HuH-7.5 (cell line): ENCODE measurements at places on chromosomes 3 and 15.

GRCh38 chr3:106421909-106422308 is 553.1 kb upstream of the CBLB start:
- no peak for DNase-seq

GRCh38 chr15:88382482-88382983 is 84.7 kb downstream of the MRPL46 start:
- DNase-seq = no peak

- no peak for DNase-seq
These were observed 69.5 kb downstream of the KLF15 start for GRCh38 chr3:126287536-126288241.

DNA sequence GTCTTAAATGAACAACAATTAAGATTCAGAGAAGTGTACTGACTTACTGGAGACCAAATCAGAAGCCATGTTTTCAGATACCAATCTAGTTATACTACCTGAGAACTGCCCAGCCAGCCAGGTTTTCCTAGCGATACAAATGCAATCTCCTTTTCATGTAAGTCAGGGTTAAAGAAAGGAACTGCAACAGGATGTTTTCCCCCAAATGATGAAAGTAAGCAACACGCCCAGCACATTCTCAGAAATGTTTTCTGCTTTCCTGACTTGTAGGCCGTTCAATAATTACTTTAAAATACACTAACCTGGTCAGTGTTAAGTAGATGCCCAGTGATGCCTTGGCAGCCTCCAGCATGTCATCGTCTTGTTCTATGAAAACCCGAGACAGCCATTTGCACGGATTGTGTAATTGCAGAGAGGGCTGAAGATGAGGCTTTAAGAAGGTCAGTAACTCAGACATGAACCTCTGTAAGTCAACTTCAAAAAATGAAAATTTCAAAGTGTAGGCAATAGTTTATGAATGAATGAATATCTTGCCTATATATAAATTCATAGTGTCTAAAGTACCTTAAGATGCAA is 30.3 kb downstream of the LINS1 start:
- DNase-seq = no peak

DNA sequence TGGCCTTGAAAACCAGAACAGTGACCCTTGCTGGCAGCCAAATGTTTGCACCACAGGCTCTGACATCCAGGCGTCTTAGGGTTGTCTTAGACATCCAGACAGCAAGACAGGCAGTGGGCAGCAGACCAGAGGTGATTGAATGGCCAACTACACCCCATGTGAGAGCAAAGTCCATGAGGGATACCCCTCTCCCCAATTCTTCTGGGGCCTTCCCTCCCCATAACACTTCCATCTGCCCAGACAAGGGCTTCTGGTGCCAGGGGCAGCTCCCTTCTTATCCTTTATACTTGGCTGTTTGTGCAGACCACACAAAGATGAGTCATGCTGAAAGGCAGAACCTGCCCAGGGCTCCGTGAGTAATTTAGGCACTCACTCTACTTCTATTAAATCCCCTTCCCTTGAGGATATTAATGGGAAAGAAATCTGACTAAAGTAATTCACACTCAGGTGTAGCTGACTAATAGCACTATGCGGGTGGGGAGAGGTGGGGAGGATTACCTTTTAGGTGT is 257.9 kb downstream of the UACA start:
- no peak for DNase-seq

- no peak for DNase-seq
These were observed 80.8 kb downstream of the GSK3B start for GRCh38 chr3:120013481-120013880.

GRCh38 chr15:40891810-40892446 is 2.3 kb upstream of the VPS18 start:
- no peak for DNase-seq

DNA sequence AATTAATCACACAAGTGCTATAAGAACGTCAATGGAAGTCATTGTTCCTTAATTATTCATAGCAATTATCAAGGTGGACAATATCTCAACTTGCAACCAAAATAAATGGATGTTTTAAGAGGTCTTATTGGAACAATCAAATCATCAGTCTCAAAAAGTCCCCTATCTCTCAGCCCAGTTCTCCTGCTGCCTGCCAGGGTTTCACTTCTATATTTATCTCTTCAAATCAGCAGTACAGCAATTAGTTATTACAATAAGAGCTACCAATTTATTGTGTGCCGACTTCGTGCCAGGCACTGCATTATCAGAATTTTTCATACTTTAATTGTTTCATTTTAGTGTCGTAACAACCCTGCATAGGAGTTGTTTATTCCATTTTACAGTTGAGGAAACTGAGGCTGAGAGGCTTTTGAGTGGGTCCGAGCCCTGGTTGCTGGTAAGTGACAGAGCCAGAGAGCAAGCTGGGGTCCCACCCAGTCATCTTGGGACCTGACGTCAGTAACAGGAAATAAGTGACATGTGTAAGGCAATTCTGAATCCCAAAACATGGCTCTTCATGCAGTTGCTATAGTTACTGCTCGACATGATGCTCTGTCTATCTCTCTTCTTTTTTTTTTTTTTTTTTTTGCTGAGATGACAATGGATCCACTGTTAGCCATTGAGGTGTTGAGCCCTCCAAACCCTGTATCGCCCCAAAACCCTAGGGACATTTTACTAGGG is 8.8 kb upstream of the KCTD6 start:
- DNase-seq = no peak

DNA sequence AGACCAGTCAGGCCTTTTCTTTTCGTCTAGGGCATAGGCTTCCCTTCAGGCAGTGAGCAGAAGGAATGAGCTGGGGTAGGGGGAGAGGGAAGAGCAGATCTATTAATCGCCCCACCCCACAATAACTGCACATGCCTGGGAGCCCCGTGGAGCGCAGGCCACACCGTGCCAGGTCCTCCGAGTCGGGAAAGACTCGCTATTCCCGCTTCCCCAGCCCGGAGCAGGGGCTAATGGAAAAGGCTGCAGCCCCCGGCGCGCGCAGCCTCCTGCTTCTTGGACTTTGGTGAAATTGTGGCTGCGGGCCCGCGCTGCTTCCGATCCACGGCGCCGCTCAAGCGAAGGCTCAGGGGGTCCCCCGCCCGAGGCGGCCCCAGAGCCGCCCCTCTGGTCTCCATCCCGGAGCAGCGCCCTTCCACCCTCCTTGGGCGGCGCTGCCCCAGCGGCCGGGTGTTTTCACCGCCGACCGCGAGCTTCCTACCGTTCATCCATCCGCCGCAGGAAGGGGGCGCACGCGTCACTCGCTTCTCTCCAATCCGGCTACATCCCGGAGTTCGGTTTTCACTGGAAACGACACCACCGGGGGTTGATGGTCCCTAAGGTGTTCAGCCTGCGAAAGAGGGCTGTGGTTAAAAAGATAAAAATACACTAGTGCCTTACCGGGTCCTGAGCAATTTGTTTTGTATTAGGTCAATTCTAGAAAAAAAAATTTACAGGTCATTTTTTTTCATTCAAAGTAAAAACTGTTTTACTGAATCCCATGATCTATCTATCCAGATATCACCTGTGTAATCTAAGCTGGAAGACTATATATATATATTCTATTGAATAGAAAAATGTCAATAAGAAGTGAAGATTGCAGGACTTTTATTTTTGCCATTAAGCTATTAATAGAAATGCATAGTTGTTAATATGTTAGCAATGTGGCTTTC is 4.4 kb upstream of the SYNM start:
- DNase-seq = peak; percentile 90

DNA sequence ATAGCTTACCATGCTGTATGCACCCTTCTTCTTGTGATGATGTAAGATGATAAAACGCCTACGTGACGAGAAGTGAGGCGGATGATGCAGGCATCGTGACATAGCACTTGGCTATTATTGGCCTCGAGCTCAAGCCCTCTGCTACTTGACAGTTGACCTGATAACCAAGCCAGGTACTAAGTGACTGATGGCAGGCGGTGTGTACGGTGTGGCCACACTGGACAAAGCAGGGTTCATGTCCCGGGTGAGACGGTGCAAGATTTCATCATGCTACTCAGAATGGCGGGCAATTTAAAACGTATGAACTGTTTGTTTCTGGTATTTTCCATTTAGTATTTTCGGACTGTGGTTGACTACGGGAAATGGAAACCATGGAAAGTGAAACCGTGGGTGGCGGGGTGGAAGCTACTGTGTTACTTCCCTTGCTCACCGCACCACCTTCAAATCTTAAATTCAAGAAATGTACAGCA is 57.7 kb downstream of the SLC12A8 start:
- DNase-seq = no peak

- no peak for DNase-seq
These were observed 32.7 kb downstream of the IQSEC1 start for GRCh38 chr3:13040361-13041074.

DNA sequence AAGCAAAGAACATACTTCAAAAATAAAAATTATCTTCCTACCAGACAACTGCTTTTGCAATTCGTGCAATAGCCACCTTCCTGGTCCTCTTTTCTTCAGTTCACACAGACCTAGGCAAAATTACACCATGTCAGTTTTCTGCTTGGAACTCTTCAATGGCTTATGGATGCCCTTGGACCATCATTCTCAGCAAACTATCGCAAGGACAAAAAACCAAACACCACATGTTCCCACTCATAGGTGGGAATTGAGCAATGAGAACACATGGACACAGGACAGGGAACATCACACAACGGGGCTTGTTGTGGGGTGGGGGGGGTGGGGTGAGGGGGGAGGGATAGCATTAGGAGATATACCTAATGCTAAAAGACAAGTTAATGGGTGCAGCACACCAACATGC is 29.2 kb upstream of the PLSCR5 start:
- DNase-seq = no peak

DNA sequence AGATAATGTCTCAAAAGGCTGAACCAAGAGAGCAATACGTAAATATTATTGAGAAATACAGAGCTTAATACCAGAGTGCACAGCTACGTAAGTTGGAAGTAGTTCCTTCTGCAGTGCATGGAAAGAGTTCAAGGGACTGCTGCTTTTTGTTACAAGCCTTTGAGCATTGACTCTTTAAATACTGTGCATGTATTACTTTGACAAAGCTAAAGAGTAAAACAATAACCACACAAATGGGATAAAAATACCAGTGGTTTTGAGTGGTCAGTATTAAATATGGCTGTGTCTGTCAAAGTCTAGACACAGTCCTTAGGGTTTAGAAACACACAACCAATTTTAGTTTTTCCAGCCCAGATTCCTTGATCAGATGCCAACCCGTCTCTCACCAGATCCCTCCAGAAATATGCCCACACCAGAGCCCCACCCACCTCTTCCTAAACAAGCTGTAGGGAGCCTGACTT is 62.1 kb downstream of the SSR3 start:
- DNase-seq = no peak

GRCh38 chr15:75065467-75065850 is 42.1 kb downstream of the PPCDC start:
- DNase-seq = no peak
